GM23248 (cell line): ENCODE measurements at places on chromosomes 7 and 10.
A peak's percentile ranks its signal among the peaks of the same experiment; 100 is the strongest.

GRCh38 chr7:133060004-133060403, 21.9 kb downstream of the CHCHD3 start:
- no peaks in the 10 kb centered on the region for H3K4me1 ChIP-seq
- DNase-seq = no peak
- H3K27me3 ChIP-seq = no peaks in the 10 kb centered on the region
- no peak overlapping the region for H3K27ac ChIP-seq

GRCh38 chr7:25116621-25117020, 8.4 kb downstream of the CYCS start:
- no peak overlapping the region for H3K27ac ChIP-seq
- no peak overlapping the region for H3K4me3 ChIP-seq
- DNase-seq = no peak
- no peaks in the 10 kb centered on the region for H3K4me1 ChIP-seq

DNA sequence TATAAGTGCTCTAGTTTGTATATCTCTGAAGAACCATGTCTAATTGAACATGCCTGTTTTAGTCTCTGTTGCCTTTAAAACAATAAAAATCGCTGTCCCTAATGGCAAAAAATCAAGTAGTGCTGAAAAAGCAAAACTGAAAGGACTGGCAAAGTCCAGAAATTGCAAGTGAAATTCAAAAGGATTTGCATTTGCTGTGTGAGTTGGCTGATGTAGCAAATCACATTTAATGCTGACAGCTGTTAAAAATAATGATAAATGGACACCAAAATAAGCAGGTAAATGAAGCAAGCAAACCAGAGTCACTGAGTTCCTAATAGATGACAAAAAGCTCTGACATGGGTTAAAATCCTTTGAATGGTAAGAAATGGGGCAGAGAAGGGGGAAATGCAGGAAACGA, 874.1 kb downstream of the GRM8 start:
- no peaks in the 10 kb centered on the region for H3K27me3 ChIP-seq
- no peaks in the 10 kb centered on the region for H3K4me1 ChIP-seq
- H3K36me3 ChIP-seq = no peaks in the 10 kb centered on the region
- no peak for DNase-seq
- no peak overlapping the region for H3K4me3 ChIP-seq

- H3K27me3 ChIP-seq = no peaks in the 10 kb centered on the region
- no peak overlapping the region for H3K4me3 ChIP-seq
- no peaks in the 10 kb centered on the region for H3K36me3 ChIP-seq
- no peak overlapping the region for H3K27ac ChIP-seq
These were observed 206.5 kb downstream of the SORCS1 start for GRCh38 chr10:106957823-106958588.

DNA sequence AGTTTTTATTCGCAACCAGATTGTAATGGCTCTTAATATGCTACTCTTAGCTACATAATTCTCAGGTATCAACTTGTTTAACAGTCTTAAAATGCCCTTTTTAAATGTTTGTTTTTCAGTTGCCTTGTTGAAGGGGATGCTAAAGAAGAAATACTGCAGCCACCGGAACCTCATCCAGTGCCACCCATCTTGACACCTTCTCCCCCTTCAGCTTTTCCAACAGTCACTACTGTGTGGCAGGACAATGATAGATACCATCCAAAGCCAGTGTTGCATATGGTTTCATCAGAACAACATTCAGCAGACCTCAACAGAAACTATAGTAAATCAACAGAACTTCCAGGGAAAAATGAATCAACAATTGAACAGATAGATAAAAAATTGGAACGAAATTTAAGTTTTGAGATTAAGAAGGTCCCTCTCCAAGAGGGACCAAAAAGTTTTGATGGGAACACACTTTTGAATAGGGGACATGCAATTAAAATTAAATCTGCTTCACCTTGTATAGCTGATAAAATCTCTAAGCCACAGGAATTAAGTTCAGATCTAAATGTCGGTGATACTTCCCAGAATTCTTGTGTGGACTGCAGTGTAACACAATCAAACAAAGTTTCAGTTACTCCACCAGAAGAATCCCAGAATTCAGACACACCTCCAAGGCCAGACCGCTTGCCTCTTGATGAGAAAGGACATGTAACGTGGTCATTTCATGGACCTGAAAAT, 69.5 kb upstream of the RSBN1L start:
- peaks cover 62% of the 10 kb centered on the region for H3K36me3 ChIP-seq

- no peak overlapping the region for H3K27ac ChIP-seq
- no peaks in the 10 kb centered on the region for H3K36me3 ChIP-seq
- DNase-seq = peak; percentile 47
- no peaks in the 10 kb centered on the region for H3K27me3 ChIP-seq
These were observed 153.3 kb downstream of the STK31 start for GRCh38 chr7:23863209-23863787.

DNA sequence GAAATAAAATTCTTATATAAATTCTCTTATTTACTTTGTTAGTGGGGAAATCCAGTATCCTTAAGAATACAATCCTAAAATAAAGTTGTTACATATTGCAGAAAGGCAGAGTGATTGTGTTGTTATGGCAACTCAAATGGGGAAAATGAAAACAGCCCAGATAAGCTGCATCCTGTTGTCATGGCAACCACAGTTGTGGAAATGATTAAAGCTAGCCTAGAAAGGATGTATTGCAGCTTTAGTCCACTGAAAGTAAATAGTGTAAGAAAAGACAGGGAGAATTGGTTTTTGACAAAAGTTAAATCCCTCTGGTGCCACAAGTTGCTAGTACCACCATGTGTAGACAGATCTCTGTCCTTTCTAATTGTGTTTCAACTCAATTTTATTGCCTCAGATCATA, 43.2 kb downstream of the BTRC start:
- no peak overlapping the region for H3K4me3 ChIP-seq
- no peak overlapping the region for H3K27ac ChIP-seq
- no peaks in the 10 kb centered on the region for H3K36me3 ChIP-seq
- H3K4me1 ChIP-seq = no peaks in the 10 kb centered on the region
- no peaks in the 10 kb centered on the region for H3K27me3 ChIP-seq

- H3K4me1 ChIP-seq = no peaks in the 10 kb centered on the region
- no peaks in the 10 kb centered on the region for H3K27me3 ChIP-seq
- H3K27ac ChIP-seq = no peak overlapping the region
- H3K36me3 ChIP-seq = no peaks in the 10 kb centered on the region
- H3K4me3 ChIP-seq = no peak overlapping the region
These were observed 524 bp upstream of the FUOM start for GRCh38 chr10:133358162-133358924.

- no peak overlapping the region for H3K4me3 ChIP-seq
- H3K36me3 ChIP-seq = no peaks in the 10 kb centered on the region
- H3K4me1 ChIP-seq = peaks cover 28% of the 10 kb centered on the region
- no peaks in the 10 kb centered on the region for H3K27me3 ChIP-seq
- DNase-seq = peak; percentile 49
These were observed 371.8 kb downstream of the MDFIC start for GRCh38 chr7:115293628-115294240.

- DNase-seq = peak; percentile 41
- no peak overlapping the region for H3K27ac ChIP-seq
- H3K4me3 ChIP-seq = no peak overlapping the region
These were observed 33.9 kb upstream of the ARL4A start for GRCh38 chr7:12653518-12653917.

GRCh38 chr10:10644676-10645385, 372.8 kb upstream of the CELF2 start:
- no peaks in the 10 kb centered on the region for H3K27me3 ChIP-seq
- H3K36me3 ChIP-seq = no peaks in the 10 kb centered on the region
- peaks cover 11% of the 10 kb centered on the region; the same call in 1 of the 2 replicates for H3K4me1 ChIP-seq
- no peak overlapping the region for H3K4me3 ChIP-seq
- no peak for DNase-seq
- peak overlapping the region; percentile 9; the same call in 1 of the 2 replicates for H3K27ac ChIP-seq

DNA sequence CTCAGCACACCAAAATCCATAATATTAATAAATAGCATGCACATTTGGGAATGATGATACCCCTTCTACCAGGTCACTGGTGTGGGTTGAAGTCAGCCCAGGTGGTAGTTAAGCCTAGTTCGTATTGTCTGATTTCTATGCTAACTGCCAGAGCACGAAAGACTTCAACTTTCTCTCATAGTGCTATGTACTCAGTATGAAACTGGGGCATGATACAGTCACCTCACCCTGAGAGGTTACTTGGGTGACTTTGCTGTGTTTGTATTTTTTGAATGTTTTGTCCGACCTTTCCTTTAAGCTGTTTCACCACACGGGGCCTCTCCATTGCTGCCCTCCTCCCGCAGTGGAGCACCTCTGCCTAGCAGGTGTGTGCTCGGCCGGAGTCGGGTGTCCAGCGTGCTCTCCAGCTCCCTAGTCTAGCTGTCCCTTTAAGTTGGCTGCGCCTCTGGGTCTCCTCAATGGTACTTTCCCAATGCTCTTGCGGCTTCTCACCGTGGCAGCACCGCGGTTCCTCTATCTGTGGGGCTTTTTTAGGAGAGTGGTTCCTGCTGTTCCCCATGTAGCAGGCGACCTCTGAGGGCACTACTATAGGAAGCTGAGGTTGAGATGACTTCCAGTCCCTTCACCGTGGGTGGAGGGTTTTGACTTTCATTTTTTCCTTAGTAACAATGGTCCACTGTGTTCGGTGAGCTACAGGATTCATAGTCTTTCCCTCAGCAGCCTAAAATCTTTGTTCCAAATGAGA, 524.0 kb upstream of the PFKP start:
- no peak overlapping the region for H3K4me3 ChIP-seq
- no peaks in the 10 kb centered on the region for H3K36me3 ChIP-seq
- no peak overlapping the region for H3K27ac ChIP-seq
- DNase-seq = no peak

DNA sequence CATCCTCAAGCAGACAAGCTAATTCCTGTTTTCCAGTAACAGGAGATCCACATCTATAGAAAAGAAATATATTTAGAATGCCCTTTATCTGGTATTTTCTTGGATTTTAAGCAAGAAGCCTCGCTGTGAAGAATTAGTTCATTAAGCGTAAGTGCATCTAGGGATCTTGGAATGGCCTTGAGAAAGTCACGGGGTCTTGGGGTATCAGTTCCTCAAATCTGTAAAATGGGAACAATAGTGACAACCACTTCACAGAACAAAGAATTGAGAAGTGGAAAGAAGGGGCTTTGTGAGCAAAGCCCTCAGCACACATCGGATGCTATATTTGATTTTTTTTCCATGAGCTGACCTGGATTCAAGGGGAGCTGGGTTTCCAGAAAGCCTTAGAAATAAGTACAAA, 32.3 kb upstream of the WDFY4 start:
- no peaks in the 10 kb centered on the region for H3K36me3 ChIP-seq
- H3K4me1 ChIP-seq = peaks cover 11% of the 10 kb centered on the region; the same call in 1 of the 2 replicates
- H3K4me3 ChIP-seq = no peak overlapping the region
- H3K27ac ChIP-seq = no peak overlapping the region
- DNase-seq = no peak

DNA sequence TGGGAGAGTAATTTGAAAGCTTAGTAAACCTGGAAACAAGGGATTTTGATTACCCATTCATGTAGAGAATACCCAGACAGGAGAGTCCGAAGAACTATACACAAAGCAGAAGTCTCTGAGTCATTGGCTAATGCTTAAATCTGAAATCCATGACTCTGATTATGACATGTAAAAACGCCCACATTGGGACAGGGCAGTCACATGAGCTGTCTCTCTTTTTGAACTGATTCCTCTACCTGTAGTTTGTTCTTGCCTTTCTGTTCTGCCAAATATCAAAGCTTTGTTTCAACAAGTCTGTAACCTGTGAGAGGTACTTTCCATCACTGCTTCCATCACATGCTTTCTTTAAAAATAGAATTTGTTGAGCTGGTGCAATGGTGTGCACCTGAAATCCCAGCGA, 4.3 kb upstream of the GPNMB start:
- no peak overlapping the region for H3K4me3 ChIP-seq
- H3K36me3 ChIP-seq = no peaks in the 10 kb centered on the region
- H3K4me1 ChIP-seq = peaks cover 25% of the 10 kb centered on the region

GRCh38 chr7:88599528-88599927, 160.0 kb upstream of the ZNF804B start:
- no peaks in the 10 kb centered on the region for H3K4me1 ChIP-seq
- DNase-seq = no peak
- no peaks in the 10 kb centered on the region for H3K36me3 ChIP-seq
- H3K27me3 ChIP-seq = no peaks in the 10 kb centered on the region
- no peak overlapping the region for H3K27ac ChIP-seq

DNA sequence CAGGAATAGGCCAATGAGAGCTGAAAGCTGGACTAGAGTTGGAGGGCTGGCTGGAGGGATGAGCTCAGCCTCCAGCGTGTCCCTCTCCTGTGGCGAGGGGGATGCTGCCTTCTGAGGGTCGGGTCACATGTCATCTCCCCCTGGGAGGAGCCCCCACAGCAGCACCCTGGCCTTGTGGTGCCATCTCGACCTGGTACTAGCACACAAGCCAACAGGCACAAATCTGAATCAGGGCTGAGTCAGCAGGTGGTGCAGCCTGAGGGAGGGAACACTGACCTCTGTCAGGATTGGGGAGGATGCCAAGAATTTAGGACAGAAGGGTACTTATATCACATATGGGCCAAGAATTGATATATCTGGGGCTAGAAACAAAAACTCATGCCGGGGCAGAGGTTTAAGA, 280.4 kb downstream of the CELF2 start:
- no peaks in the 10 kb centered on the region for H3K36me3 ChIP-seq
- no peaks in the 10 kb centered on the region for H3K27me3 ChIP-seq
- H3K4me1 ChIP-seq = no peaks in the 10 kb centered on the region
- no peak overlapping the region for H3K4me3 ChIP-seq
- no peak overlapping the region for H3K27ac ChIP-seq

- H3K4me1 ChIP-seq = no peaks in the 10 kb centered on the region
- H3K27me3 ChIP-seq = no peaks in the 10 kb centered on the region
- H3K4me3 ChIP-seq = no peak overlapping the region
These were observed 290.2 kb upstream of the SP4 start for GRCh38 chr7:21137640-21138039.

DNA sequence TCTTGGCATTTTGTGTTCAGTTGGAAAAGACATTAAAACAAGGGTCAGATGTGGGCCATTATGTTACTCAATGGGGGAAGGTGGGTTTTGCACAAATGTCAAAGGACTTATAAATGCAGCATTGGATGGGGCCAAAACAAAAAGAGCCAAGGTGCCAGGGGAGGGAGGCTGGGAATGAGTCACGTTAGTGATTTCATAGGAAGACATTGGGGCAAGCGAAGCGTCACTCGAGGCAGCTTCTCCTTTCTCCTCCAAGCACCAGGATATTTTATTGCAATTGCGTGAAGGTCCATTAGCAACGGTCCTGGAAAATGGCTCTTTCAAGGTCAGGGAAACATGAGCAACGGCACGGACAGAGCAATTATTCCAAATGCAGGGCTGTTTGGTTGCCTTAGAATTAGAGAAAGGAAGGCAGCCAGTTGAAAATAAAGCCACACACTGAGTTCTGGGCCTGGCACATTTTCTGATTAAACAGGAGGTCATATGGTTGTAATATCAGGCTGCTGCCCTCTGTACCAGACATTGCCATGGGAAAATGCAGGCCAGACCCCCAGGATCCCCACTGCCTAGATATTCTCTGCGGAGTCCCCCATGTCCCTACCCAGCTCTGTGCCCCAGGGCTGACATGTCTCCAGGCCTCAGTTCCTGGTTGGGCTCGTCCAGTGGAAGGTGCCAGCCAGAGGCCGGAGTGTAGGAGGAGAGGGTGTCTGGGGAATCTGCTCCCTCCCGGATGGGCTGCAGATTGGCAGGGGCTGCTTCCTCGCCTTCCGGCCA, 63.3 kb upstream of the NANOS1 start:
- no peaks in the 10 kb centered on the region; the same call in 1 of the 2 replicates for H3K27me3 ChIP-seq
- DNase-seq = peak; percentile 54

GRCh38 chr7:41030673-41031072, 672.2 kb downstream of the INHBA start:
- no peak overlapping the region for H3K27ac ChIP-seq
- H3K4me3 ChIP-seq = no peak overlapping the region
- no peak for DNase-seq
- H3K27me3 ChIP-seq = no peaks in the 10 kb centered on the region
- no peaks in the 10 kb centered on the region for H3K36me3 ChIP-seq
